ENCODE measurements at places on chromosomes 6 and 20.

GRCh38 chr20:47484303-47484702, 17.4 kb upstream of the NCOA3 start:
- DNase-seq, result no peak

DNA sequence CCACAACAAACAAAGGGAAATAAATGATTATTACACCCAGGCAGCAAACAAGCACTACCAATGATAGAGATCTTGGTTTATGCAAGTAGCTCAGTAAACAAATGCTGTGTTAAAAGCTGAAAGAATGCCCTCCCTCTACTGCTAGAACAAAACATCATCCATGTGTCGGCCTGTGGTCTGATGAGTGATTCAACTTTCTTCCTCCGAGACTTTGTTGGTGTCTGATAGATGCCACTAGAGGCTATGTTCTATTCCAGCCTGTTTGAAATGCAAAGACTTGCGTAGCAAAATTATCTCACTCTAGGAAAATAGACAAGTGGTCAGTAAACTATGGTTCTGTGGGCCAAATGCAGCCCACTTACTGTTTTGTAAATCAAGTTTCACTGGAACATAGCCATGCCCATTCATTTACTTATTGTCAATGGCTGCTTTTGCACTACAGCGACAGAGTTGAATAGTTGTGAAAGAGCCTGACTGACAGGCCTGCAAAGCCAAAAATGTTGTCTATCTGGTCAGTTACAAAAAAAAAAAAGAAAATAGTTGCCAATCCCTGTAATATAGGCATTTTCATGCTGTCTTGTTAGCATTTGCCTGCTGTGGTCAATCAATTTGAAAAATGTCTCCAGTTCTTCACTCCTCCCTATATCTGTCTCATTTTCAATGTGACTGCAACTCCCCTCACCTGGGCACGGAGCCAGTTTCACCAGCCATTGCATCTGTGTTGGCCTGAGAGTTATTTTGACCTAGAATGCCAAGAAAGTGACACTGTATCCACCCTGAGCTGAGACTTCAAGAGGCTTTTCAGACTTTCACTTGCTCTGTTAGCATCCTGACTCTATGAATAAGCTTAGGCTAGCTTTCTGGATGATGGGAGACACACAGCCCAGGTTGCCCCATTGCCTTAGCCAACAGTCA, 544.6 kb upstream of the BTBD3 start:
- no peak for DNase-seq

- DNase-seq, result no peak
Measured at GRCh38 chr6:112967974-112968373, 620.8 kb downstream of the RFPL4B start.

DNA sequence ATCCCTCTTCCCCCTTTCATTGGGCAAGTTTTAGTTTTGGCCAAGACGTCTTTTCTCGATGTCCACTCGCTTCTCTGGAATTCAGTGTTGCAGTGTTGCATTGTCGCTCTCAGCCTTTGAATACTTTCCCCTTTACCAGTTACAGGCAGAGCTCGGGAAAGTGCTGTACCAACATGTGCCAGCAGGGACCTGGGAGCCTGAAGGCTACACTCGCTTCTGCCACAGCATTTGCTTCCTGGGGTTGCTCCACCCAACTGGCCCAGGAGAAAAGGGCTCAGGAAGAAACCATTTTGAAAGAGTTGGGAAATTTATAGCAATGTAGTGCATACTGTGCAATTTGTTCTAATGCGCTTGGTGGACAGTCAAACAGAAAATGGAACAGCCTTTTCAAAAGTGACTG, 78.6 kb downstream of the LINC00237 start:
- DNase-seq, result peak; percentile 27

DNA sequence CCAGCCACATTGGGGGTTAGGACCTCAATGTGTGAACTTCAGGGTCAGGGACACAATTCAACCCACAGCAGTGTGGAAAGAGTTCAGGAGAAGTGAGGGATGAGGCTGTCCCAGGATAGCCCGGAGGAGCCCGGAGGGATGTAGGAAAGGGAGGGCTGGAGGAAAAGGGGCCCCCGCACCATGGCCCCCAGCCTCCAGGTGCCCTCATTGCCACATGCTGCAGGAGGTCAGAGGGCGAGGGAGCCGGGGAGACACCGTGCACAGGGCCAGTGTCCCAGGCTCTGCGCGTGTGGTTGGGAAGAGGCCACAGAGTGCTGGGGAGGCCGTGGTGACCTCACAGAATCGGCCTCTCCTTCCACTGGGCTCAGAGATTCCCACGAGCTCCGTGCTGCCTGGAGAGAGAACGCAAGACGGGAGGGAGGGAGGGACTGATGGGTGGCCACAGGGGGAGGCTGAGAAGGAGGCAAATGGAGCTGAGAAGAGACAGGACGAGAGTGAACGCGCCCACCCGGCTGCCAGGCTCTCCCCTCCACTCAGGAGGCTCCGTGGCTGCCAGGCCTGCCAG, 215.1 kb downstream of the DLL1 start:
- DNase-seq, result no peak

- no peak for DNase-seq
Measured at GRCh38 chr6:75103431-75103830, 102.4 kb downstream of the COL12A1 start.

DNA sequence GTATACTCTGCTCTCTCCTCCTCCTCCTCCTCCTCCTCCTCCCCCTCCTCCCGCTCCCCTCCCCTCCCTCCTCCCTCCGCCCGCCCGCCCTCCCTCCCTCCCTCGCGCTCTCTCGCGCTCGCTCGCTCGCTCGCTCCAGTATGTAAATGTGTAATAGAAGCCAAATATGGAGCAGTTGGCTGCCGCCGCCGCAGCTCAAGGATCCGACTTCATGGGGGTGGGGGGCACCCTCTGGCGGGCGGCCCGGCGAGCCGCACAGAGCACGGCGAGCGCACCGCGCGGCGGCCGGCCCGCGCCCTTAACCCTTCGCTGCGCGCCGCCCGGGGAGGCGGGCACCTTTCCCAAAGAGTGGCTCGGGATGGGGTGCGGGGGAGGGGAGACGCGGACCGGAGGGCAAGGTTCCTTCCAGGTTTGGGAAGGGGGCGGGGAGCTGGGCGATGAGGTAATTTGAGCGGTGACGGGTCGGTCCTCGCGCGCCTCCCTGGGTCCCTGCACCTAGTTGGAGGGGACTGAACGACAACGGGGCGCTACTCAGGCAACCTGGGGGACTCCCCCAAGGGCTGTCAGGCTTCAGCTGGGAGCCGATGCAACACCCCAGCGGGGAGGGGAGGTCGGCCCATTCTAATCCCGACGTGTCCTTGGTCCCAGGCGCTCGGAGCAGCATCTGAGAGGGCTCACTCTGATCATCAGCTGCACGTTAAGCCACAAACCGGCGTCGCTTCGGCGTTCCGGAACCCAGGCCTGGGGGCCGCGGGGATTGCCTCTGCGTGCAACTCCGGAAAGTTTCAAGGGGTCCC, 409 bp upstream of the ATXN1 start:
- DNase-seq, result peak; percentile 60

GRCh38 chr6:154806804-154807203, 73.6 kb downstream of the SCAF8 start:
- DNase-seq, result no peak

- no peak for DNase-seq
Measured at GRCh38 chr20:366041-366718, 14.4 kb upstream of the TRIB3 start.

GRCh38 chr6:6730831-6731230, 142.3 kb downstream of the LY86 start:
- no peak for DNase-seq

GRCh38 chr6:76448109-76448508, 375.6 kb upstream of the IMPG1 start:
- no peak for DNase-seq

DNA sequence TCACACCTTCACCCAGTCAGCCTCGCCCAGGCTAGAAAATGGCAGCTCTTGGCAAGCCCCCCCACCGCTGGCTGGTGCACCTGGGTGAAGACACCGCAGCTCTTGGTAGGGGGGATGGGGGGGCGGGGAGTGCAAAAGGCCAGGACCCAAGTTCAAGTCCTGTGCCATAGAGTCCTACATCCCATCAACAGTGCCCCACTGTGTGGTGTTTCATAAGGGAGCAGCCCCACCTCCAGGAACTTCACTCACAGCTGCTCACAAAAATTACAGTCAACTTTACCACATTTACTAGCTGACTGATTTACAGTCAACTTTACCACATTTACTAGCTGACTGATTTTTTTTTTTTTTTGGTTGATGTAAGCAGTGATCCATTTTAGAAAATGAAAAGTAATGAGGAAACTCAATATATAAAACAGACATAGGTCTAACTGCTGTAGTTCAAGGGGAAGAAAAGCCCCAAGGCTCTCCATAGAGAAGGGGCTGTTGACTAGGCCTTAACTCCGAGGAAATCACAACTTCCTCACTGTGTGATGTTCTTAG, 208.9 kb upstream of the SNX9 start:
- DNase-seq, result no peak
